Activated CD4-positive, alpha-beta memory T cell treated with anti-CD3 and anti-CD28 coated beads for 36 hours (primary cell): ENCODE measurements at places on chromosomes 1 and 21. TPM values are rescaled to one million over a fixed set of nuclear protein-coding genes. Genes with fewer than 3 reads are reported as not detected.

DNA sequence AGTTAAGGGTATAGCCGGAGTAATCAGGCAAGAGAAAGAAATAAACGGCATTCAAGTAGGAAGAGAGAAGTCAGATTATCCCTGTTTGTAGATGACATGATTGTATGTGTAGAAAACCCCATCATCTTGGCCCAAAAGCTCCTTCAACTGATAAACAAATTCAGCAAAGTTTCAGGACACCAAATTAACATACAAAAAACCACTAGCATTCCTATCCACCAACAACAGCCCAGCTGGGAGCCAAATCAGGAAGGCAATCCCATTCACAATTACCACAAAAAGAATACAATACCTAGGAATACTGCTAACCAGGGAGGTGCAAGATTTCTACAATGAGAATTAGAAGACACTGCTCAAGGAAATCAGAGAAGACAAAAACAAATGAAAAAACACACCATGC is 45.3 kb downstream of the MAST2 start:
- H3K27me3 ChIP-seq = no peaks in the 10 kb centered on the region
- H3K4me3 ChIP-seq = no peak overlapping the region
- no peak overlapping the region for H3K27ac ChIP-seq
- DNase-seq = no peak
- peaks cover 17% of the 10 kb centered on the region for H3K36me3 ChIP-seq
- no peaks in the 10 kb centered on the region for H3K4me1 ChIP-seq

GRCh38 chr1:232923739-232924386 is 26.5 kb upstream of the NTPCR start:
- peak; percentile 73 for DNase-seq
- peaks cover 40% of the 10 kb centered on the region for H3K4me1 ChIP-seq
- H3K4me3 ChIP-seq = peak overlapping the region; percentile 18
- no peaks in the 10 kb centered on the region for H3K36me3 ChIP-seq
- peak overlapping the region; percentile 91 for H3K27ac ChIP-seq

- H3K4me3 ChIP-seq = no peak overlapping the region
- H3K36me3 ChIP-seq = no peaks in the 10 kb centered on the region
- no peak overlapping the region for H3K27ac ChIP-seq
- H3K27me3 ChIP-seq = no peaks in the 10 kb centered on the region
- peaks cover 32% of the 10 kb centered on the region for H3K4me1 ChIP-seq
Measured at GRCh38 chr1:8810987-8811386, 6.5 kb downstream of the RERE start.

- H3K27me3 ChIP-seq = no peaks in the 10 kb centered on the region
- no peaks in the 10 kb centered on the region for H3K36me3 ChIP-seq
- H3K4me3 ChIP-seq = no peak overlapping the region
- no peak overlapping the region for H3K27ac ChIP-seq
- no peaks in the 10 kb centered on the region for H3K4me1 ChIP-seq
Measured at GRCh38 chr1:59397139-59397858, 100.4 kb downstream of the FGGY start.

The CSF3R gene
- not detected for total RNA-seq

DNA sequence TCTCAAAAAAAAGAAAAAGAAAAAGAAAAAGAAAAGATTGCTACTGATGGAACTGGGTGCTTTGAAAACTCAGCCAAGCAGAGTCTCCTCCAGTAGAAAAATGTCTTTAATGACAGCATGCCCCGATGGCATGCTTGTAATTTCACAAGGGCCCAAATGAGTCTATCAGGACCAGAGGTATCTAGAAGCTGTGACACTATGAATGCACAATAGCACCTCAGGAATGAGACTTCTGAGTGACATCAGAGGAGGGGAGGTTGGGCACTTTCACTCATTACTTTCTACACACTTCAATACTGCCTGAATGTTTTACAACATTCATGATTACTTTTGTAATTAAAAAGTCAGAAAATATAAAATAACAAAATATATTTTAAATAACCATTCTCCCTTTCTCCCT is 15.1 kb upstream of the CD58 start:
- no peaks in the 10 kb centered on the region for H3K27me3 ChIP-seq
- H3K4me3 ChIP-seq = no peak overlapping the region
- no peaks in the 10 kb centered on the region for H3K36me3 ChIP-seq
- H3K4me1 ChIP-seq = peaks cover 3% of the 10 kb centered on the region
- no peak for DNase-seq
- no peak overlapping the region for H3K27ac ChIP-seq

- H3K27me3 ChIP-seq = no peaks in the 10 kb centered on the region
- H3K4me3 ChIP-seq = no peak overlapping the region
- no peaks in the 10 kb centered on the region for H3K4me1 ChIP-seq
- no peaks in the 10 kb centered on the region for H3K36me3 ChIP-seq
Measured at GRCh38 chr1:40303051-40303771, 13.9 kb downstream of the COL9A2 start.

The C1orf87 gene
- not detected for total RNA-seq

DNA sequence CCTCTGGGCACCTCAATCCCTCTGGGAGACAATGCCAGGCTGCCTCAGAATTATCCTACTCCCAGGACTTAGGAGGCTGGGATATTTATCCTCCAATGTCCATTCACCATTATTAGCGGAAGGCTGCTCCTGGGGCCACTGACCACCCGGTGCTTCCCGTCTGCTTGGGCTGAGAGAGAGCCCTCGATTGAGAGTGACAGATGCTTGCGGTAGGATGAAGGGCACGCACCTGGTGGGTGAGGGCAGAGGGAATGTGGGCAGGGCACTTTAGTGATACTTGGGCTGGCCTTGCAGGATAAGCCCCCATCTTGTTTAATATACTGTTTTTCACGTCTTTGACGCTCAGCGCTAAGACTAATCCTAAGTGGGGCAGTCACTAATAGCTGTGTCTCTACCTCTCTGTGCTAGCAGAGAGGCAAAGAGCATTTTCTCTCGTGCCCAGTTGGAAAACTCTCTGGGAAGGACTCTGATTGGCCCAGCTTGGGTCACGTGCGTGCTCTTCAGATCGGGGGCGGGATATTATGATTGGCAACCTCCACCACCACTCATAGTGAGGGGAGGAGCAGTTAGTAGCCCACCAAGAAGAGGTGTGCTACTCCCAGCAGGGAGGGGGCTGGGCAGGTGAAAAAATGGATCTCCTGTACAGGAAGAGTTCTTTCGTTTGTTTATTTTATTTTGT is 10.6 kb upstream of the PARS2 start:
- H3K27ac ChIP-seq = no peak overlapping the region
- no peaks in the 10 kb centered on the region for H3K4me1 ChIP-seq
- peak; percentile 16 for DNase-seq

- H3K27me3 ChIP-seq = no peaks in the 10 kb centered on the region
- H3K4me3 ChIP-seq = no peak overlapping the region
- peaks cover 5% of the 10 kb centered on the region for H3K36me3 ChIP-seq
- H3K4me1 ChIP-seq = no peaks in the 10 kb centered on the region
Measured at GRCh38 chr1:44237721-44238457, 24.6 kb downstream of the DMAP1 start.

The NBPF4 gene
- not detected for total RNA-seq

The TEDDM1 gene
- total RNA-seq = not detected

DNA sequence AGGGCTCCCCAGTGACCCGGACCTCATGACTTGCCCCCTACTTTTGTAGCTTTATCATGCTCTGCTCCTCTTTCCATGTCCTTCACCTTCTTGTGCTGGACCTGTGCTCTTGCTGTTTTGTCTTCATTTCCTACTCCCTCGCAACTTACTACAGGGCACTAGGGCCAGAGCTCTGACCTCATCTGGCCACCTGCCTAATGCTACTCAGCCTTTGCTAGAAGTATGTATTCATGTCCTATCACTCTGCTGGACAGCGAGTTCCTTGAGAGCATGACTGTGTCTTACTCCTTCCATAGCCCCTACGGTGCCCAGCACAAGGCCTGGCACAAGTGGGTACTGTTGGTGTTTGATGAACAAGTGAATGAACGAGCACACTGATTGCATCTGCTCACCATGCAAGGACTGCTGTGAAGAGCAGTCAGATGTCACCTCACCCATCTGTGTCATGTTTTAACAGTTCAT is 1.9 kb downstream of the MTFR1L start:
- peaks cover 4% of the 10 kb centered on the region for H3K36me3 ChIP-seq
- DNase-seq = no peak
- peak overlapping the region; percentile 55 for H3K27ac ChIP-seq
- peaks cover 33% of the 10 kb centered on the region for H3K4me1 ChIP-seq
- no peaks in the 10 kb centered on the region for H3K27me3 ChIP-seq

DNA sequence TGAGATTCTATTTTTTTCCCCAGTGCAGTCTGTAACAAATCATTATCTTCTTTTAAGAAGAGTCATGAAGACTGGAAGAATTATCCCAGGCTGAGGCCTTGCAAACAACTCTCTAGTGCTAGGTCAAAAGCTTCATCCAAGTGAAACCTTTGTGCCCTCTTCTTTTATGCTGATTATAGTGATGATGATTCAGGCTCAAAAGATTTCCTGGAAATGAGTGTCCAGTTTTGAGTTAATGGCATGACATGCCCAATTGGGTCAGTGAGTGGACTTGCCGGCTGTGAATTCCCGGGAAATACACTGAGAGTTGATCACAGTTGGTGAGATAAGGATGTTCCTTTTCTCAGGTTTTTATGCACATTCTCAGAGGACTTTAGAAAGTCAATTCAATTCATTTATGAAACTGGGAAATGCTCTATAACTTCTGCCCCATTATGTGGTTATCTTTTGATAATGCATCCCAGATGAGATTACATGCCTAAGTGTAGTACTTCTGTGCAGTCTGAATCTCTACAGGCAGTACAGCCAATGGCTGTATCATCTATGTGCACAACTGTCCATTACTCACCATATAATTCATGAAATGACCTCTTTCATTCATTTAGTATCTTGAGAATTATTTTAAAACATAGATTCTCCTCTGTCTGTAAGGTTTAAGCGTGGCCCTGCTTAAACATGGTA is 66.2 kb downstream of the S1PR1 start:
- no peak for DNase-seq
- H3K27me3 ChIP-seq = no peaks in the 10 kb centered on the region
- H3K4me1 ChIP-seq = peaks cover 36% of the 10 kb centered on the region

DNA sequence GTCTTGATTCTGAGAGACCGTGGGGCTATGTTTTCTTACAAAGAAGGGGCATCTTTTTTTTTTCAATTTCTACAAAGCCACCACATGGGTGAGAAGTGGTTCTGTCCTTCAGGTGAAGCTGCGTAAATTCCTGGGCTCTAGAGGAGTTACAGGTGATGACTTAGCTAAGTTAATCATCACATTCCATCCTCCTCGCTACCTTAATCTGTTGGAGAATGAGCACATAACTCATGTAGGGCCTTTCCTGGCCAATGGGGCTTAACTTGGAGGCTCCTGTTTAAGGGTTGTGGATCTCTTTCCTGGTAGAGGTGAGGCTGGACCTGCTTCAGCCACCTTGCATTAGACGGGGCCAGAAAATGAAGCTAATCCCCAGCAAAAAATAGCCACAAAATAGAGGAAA is 19.9 kb downstream of the REG4 start:
- H3K36me3 ChIP-seq = no peaks in the 10 kb centered on the region
- H3K27me3 ChIP-seq = no peaks in the 10 kb centered on the region
- H3K4me3 ChIP-seq = no peak overlapping the region
- H3K4me1 ChIP-seq = peaks cover 1% of the 10 kb centered on the region

DNA sequence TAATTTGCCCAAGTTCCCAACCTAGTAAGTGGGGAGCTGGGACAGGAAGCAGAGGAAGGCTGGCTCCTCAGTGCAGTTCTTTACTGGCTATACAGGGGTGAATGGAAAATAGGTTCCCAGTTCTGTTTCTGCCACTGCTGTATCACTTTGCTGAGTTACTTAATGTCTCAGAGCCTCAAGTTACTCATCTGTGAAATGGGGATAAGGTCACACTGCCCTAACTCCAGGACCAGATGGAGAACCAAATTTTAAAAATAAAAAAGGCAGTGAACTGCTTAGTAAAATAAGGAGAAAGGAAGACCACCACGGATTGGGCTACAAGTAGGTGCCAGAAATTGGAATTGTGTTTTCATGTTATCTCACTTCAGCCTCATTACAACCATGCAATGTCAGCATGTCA is 147.8 kb downstream of the OMA1 start:
- H3K27me3 ChIP-seq = no peaks in the 10 kb centered on the region
- H3K27ac ChIP-seq = no peak overlapping the region
- no peak for DNase-seq
